ENCODE measurements at places on chromosomes 11 and 22.
A peak's percentile ranks its signal among the peaks of the same experiment; 100 is the strongest.

DNA sequence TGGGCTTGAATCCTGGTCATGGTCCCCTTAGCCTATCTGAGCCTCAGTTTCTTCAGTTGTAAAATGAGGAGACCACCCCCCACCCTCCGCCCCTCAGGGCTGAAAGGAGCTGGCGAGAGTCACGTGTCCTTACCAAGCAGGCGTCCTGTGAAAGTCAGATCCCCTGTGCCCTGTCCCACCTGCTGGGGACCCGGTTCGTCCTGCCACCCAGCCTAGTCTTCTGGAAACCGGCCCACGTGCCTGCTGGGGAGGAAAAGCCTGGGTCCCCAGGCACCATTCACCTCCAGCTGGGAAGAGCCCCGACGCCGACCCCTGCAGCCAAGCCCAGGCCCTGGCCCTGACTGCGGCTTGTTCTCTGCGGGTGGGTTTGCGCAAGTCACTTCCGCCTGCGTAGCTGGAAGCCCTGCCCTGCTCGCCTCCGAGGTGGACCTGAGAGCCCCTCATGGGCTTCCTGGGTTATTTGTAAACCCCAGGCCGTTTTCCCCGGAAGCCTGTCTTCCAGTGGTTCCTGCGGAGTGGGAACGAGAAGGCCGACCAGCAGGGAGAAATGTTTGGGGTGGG, 679 bp upstream of the SSH3 start:
- no peak for DNase-seq

- no peak for DNase-seq
Observed at GRCh38 chr11:111581341-111581740, 20.9 kb upstream of the SIK2 start.

GRCh38 chr11:77876045-77876444, 55.1 kb downstream of the AAMDC start:
- DNase-seq = no peak

DNA sequence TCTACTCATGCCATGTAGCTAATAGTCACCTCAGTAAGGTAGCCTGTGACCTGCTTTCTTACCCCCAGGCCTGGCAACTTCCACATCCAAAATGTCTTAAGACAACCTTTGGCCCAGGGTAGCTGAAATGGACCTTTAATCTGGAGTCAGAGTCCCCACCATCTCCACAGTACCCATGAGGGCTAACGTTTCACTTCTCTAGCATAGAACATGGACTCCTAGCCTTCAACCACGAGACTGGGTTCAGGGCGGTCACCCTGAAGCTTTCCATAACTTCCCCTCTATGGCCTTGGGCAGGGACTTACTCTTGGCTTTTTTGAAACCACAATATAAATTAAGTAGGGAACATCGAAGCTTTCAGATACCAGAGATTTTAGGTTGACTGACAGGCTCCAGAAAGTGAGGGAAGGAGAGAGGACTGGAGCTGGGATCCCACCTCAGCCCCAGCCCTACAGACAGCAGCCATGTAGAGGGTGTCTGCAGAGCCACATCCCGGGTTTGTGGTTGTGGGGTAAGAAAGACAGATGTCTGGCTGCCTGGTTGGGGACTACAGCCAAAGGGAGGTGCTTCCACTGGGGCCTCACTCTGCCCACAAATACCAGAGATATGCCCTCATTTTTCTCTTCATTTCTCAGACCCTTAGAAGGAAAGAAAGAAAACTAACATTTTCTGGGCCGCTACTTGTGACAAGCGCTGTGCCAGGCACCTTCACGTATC, 2.6 kb downstream of the TBC1D10A start:
- peak; percentile 34 for DNase-seq

- peak; percentile 54 for DNase-seq
Observed at GRCh38 chr11:14300661-14301304, 58.2 kb downstream of the RRAS2 start.

- DNase-seq = no peak
Observed at GRCh38 chr11:45546366-45546765, 119.1 kb downstream of the CHST1 start.

DNA sequence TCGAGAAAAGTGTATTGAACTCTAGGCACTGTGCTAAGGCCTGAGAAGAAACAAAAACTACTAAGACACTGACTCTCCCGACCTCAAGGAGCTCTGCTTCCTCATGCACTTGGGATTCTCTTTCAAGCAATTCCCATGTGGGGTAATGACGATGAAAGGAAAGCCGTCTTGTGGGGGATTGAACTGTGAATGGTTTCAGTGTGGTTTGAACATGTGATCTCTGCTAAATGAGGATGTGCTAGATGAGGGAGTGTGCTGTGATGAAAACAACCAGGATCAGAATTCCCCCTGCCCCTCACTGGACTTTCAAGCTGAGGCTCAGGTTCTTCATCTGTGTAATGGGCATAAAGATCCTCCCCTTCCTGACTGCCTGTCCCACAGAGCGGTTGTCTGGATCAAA, 74.9 kb downstream of the DEPDC5 start:
- DNase-seq = no peak

DNA sequence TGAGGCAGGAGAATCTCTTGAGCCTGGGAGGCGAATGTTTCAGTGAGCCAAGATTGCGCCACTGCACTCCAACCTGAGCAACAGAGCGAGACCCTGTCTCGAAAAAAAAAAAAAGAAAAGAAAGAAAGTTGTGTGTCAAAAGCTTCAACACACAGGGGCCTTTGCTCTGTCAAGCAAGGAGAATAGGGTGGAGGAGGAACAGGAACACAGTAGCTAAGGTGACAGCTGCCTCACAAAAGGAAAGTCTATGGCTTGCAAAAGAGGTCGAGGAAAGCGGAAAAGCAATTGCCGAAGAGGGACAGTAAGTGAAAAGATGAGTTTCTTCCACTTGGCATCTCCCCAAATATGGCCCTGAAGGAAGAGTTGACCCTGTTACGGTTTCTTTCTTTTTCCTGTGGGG, 26.5 kb upstream of the TMA7B start:
- DNase-seq = no peak

- DNase-seq = no peak
Observed at GRCh38 chr11:114496915-114497314, 57.6 kb downstream of the REXO2 start.

DNA sequence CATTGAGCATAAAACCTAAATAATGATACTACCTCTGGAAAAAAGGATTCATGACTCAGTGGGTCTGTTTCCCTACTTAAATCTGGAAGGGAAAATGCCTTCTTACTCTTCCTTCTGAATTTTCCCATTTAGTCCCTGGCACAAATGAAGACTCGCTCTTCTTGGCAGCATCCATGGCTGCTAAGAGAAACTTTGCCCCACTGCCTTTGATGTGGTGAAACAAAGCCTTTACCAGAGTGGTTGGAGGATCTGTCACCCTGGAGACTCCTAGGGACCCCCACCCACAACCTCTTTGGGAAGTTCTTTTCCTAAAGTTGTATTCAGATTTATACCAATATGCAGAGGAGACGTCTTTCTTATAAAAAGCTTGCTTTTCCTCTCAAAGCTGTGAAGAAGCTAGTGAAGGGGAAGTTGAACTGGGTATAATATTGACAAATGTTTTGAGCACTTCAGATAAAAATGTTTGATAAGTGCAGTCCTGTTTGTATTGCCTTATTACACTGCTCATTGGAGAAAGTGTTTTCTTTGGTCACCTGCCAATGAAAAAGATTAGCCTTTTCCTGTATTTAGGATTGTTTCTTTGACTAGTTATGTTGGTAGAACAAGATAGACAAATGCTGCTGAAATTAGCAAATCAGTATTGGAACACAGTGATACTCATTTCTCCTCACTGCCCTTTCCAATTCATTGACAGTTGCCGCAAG, 77.3 kb downstream of the ARFGAP2 start:
- no peak for DNase-seq

- DNase-seq = no peak
Observed at GRCh38 chr11:61710019-61710418, 29.8 kb downstream of the DAGLA start.

GRCh38 chr22:49936018-49936972, 17.9 kb downstream of the CRELD2 start:
- DNase-seq = peak; percentile 97

GRCh38 chr11:115222218-115222862, 281.9 kb downstream of the CADM1 start:
- DNase-seq = peak; percentile 16

- no peak for DNase-seq
Observed at GRCh38 chr11:77705195-77705875, 67.7 kb upstream of the CLNS1A start.

GRCh38 chr22:42745118-42745517, 24.4 kb upstream of the A4GALT start:
- DNase-seq = no peak

GRCh38 chr11:990101-990500, 46.4 kb downstream of the MUC6 start:
- no peak for DNase-seq

DNA sequence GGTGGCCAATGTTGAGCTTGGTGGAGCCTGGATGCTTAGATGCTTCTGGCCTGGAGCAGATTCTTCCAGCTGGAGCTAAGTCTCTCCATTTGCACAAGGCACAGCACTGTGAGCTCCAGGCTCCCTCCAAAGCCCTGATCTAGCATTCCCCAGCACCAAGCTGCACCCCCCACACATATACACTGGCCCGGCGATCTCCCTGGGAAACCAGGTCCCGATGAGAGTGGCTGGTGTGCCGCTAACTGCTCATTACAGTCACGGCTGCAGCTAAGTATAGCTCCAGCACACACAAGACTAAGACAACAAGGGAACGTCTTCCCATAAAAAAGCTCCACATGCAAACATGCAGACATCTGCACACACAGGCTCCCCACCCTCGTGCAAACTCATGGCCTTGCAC, 17.6 kb downstream of the KCNC1 start:
- no peak for DNase-seq

DNA sequence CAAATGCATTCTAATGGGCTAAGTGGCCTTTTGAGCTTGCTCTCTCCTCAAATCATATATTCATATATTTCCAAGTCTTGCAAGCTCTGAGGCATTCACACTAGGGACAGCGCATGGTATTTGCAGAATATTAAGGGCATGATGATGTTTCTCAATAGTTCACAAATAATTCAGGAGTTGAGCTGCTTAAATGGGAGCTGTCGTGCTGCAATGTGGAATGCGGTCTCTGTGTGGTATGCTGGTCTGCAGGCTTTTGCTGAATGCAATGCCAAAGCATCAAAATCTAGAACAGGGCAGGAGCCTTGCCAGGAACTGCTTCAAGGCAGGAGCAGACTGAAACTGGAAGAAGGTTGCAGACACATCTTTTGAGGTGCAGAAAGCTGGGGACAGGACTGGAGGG, 1060.0 kb downstream of the TBC1D22A start:
- no peak for DNase-seq

- DNase-seq = no peak
Observed at GRCh38 chr22:43854786-43855271, 7.5 kb downstream of the SULT4A1 start.
